ENCODE measurements at places on chromosomes 4 and X.
A peak's percentile ranks its signal among the peaks of the same experiment; 100 is the strongest.

DNA sequence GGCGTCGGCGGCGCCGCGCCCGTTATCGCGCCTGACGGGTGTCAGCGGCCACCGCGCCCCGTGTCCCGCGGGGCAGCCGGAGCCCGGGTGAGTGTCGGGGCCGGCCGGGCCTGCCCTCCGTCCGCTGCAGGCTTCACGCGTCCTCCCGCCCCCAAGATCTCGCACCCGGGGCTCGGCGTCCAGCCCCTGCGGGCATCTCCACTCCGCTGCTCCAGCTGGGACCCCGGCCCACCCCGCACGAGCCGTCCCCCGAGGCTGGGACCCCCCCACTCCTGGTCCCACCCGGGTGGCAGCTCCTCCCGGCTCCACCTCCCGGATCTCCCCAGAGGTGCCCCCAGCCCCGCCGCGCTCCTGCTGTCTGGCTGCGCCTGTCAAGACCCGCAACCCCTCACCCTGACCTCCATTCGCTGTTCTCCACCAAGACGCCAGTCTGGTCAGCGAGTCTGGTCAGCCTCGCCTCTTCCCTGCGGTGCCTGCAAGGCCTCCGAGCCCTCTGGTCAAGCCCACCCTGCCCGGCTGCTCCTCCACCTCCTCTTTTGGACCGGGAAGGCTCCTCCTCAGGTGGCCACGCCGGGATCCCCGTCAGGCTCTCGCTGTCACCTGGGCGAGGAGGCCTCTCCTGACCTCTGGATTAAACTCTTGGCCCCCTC is 66.0 kb upstream of the NKX1-1 start:
- no peak for DNase-seq

DNA sequence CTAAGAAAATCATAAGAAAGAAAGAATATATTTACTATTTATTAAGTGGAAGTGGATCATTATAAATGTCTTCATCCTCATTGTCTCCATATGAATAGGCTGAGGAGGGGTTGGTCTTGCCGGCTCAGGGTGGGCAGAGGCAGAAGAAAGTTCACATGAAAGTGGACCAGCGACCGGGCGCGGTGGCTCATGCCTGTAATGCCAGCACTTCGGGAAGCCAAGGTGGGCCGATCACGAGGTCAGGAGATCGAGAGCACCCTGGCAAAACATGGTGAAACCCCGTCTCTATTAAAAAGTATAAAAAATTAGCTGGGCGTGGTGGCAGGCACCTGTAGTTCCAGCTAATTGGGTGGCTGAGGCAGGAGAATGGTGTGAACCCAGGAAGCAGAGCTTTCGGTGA is 1145.4 kb downstream of the STIM2 start:
- DNase-seq = no peak

DNA sequence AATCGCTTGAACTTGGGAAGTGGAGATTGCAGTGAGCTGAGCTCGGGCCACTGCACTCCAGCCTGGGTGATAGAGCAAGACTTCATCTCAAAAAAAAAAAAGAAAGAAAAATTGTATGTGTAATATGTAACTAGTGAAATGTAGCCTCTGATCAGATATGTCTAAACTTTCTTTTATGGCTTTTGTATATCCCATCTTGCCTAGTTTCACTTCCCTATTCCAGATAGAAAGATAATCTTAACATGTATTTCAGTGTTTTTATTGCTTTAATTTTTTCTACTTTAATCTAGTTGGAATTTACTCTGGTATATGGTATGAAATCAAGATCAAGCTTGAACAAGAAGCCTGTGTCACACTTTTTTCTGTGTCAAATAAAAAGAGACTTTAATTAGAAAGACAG is 1.9 kb upstream of the ZNF41 start:
- no peak for DNase-seq

DNA sequence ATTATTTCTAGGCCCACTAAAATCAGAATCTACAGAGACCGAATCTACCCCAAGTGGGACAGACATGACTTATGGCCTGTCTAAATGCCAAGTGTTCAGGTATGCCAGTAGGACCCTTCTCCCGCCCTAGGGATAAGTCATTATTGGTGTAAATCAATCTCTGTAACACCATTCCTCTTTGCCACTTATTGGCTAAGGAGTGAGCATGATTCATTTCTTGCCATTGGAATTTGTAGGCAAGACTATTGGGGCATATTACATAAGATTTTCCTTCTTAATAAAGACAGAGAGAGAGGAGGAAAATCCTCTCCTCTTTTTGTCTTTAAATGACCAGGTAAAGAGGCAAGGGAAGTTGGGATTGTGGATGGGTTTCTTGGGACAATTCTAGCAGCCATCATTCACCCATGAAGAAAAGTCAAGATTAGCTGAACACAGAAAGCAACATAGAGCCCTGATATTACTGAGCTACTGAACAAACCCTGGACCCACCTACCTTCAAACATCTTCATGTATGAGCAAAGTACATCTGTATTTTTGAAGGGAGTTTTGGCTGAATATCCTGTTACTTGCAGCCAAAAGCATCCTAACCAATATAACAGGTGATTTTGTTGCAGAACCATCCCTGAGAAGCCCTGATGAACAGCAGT is 2.6 kb downstream of the SLC9B2 start:
- DNase-seq = no peak

DNA sequence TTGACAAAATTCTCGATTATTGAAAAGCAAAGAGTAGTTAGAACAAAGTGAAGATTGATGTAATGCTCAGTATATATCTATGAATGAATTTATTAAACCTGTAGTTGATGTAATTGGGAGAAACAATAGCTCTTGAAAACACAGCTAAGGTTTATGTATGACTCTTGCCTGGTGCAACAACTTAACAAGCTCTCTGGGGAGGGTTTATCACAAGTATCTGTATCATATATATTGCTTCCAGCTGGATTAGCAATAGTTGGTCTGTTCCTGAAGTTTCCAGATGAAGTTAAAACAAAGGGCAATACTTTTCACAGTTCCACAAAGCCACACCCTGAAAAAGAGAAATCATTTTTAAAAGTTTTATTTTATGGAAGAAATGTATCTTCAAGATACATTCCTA is 91.4 kb downstream of the ARSJ start:
- DNase-seq = peak; percentile 37

GRCh38 chr4:126775485-126776106 is 857.2 kb upstream of the INTU start:
- no peak for DNase-seq

- peak; percentile 20 for DNase-seq
Measured at GRCh38 chr4:152516156-152516555, 19.7 kb downstream of the FBXW7 start.

DNA sequence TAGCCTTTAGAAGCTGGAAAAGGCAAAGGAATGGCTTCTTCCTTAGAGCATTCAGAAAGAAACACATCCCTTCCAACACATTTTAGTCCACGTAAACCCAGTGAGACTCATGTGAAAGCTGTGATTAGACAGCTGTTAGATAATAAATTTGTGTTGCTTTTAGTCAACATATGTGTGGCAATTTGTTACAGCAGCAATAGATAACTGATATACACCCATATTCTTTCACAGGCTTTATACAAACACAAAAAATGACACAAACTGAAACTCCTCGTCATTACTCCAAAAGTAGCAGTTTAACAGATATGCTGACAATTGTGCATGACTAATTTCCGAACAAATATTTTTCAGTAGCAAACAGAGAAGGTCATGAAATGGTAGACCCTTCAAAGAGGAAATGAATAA is 65.3 kb downstream of the ANTXR2 start:
- DNase-seq = no peak

DNA sequence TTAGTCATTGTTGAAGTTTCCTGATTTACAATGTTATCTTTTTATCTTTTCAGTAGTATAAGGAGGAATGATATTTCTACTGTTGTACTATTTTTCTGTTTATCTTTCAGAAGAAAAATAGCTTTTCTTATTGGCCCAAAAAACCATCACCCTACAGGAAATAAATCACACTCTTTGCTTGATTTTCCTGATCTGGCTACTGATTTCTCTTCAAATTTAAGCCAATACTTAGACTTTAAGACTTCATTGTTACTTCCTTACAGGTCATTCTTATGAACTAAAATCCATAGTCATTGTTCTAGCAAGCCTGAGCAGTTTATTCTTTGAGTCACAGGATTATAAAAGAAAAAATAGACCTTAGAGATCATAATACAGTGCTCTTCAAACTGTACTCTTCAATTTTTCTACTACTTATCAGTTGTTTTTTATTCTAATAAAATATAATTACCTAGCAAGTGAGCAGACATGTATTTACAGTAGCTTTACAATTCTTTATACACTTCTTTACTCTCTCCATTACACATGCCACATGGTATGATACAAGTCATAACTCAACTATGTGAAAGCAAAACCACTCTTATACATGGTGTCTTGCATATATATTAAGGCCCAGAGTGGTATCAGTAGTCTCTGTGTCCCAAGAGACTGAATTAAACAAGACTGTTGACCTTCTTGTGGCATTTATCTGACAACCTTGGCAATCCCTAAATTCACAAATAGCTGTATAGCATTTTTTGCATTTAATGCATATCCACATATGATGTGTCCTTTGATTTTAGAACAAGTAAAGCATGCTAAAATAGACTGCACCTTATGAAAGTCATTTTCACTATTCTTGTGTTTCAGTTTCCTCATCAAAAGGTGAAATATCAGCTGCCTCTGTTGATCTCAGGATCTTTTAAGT is 47.9 kb downstream of the TET2 start:
- DNase-seq = peak; percentile 56

GRCh38 chr4:56348576-56348975 is 38.7 kb downstream of the AASDH start:
- no peak for DNase-seq

GRCh38 chr4:78864405-78865024 is 74.7 kb downstream of the PAQR3 start:
- peak; percentile 92 for DNase-seq

GRCh38 chr4:84499624-84499982 is 511 bp upstream of the NKX6-1 start:
- DNase-seq = no peak

- DNase-seq = no peak
Measured at GRCh38 chrX:55663584-55663983, 40.4 kb downstream of the FOXR2 start.

DNA sequence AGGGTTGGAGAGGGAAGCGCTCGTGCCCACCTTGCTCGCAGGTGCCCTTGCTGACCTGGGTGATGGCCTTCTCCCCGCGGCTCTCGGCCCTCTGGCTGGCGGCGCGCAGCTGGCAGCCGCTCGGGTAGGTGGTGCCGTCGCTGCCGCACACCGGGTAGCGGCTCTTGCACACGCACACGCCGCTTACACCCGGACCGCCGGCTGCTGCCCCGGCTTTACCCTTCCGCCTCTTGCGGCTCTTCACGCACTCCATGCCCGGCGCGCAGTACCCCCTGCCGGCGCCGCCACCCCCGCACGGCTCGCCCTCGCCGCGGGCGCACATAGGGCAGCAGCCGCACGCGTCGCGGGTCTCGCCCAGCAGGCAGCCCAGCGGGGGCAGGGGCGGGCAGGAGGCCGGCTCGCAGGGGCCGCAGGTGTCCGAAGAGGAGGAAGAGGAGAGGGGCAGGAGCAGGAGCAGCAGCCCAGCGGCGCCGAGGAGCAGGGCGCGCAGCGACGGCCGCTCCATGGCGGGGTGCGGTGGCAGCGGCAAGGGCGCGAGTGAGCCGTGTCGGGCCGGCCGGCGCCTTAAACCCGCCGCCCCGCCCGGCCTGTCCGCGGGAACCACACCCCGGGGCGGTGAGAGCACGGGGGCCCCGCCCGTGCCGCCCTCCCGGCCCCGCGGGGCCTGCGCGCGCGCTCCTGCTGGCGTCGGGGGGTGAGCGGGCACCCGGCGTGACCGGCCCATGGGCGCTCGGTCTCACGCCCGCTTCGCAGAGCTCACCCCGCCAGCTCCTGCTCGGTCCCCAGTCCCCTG is at the start of gene IGFBP7:
TSS of gene IGFBP7 (minus strand) at position 539 of the 793 bp plus-strand sequence. CDS start at position 505, 34 bp downstream.
- DNase-seq = peak; percentile 84

DNA sequence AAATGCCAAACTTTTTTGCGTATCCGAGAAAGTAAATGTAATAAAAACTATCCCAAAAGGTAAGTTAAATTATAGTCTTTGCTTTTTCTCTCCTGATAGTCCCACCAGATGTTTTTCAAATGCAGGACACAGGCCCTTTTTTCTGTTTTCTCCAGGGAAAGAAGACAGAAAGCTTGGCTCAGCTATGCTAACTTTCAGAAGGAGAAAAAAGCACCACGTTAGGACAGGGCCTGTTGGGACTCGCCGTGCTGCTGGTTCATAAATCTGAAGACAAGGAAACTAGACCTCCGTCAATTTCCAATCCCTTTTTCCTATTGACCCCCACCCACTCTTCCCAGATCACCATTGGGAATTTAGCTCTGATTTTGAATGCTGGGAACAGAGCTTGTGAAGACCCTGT is 220.9 kb upstream of the SFRP2 start:
- DNase-seq = no peak

DNA sequence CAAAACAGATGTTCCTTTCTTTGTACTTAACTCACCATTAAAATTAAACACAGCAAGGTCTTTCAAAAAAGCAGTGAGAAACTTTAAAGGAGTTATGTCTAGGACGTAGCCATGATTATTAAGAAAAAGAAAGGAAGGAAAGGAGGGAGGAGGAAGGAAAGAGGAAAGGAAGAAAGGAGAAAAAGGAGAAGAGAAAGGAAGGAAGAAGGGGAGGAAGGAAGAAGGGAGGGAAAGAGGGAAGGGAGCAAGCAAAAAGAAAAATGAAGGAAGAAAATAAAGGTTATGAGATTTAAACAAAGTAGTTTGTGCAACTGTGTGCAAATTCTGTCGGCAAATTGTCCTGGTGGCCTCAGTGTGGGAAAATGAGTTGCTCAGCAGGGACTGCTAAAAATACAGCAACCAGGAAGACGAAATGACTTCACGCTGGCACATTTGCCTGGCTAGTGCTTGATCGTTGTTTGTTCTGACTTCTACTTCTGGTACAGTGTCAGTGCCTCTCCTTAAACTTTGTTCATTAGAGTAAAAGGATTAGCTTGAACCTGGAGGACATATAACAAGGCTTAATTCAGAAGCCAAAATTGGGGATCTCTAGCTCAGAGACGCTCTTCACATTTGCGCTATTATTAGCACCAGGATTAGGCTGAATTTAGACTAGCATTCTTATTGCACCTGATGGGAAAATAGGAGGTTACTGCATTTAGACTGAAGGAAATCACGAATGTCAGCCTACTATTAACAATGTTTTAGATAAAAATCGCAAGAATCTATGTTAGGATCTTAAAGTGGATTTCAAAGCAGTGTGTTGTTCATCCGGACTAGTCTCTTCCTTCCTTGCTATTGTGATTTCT is 81.2 kb downstream of the DCK start:
- no peak for DNase-seq

DNA sequence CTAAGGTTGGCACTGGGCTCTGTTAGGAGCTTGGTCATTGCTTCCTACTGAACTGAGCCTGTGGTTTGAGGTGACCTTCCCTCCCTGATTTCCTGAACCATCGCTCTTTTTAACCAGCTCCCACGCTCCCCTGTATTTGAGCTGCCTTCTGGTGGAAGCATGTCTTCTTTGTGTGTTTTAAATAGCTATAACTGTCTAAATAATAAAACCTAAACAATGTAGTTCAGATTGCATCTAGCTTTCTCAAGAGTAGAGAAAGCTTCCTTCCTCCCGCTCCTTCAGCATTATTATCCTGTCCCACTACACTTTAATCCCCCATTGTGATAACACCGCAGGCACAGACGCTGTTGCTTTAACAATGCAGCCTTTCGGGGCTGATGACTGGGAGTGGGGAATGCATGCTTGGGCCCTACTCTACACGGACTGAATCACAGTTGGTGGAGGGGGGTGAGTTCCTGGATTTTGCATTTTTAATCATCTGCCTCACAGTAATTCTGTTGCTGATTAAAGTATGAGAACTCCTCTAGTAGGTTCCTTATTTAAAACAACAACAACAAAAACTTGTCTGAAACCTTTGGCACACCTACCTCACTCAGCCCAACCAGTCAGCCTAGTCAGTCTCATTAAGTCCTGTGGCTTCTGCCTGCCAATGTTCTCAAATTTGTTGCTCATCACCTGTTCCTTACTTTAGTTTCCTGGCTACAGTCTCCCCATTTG is 6.6 kb downstream of the SMS start:
- DNase-seq = peak; percentile 56

- DNase-seq = no peak
Measured at GRCh38 chr4:58313444-58313843, 1203.3 kb upstream of the IGFBP7 start.

Data from adipocyte (in vitro differentiated cells).